ENCODE measurements at places on chromosomes 4 and X.

- no peak for DNase-seq
Observed at GRCh38 chr4:23860919-23861318, 28.9 kb downstream of the PPARGC1A start.

GRCh38 chr4:8542776-8543525, 37.2 kb upstream of the GPR78 start:
- DNase-seq = no peak

- no peak for DNase-seq
Observed at GRCh38 chrX:154715825-154716224, 35.1 kb downstream of the GAB3 start.

DNA sequence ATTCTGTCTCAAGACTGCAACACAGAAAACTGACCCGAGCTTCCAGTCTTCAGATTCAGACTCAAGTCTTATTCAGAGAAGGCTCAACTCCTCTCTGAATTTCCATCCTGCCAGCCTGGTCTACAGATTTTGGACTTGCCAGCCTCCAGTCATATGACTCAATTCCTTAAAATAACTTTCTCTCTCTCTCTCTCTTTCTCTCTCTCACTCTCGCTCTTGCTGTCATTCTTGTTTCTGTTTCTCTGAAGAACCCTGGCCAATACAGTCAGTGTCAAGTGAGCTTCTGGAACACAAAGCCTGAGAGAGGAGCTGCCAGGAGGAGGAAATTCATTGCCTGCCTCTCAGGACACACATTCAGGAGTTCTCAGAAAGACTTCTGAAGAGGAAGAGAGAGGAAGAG, 154.9 kb downstream of the PARM1 start:
- no peak for DNase-seq

GRCh38 chr4:84915396-84915780, 51.1 kb downstream of the WDFY3 start:
- DNase-seq = peak; percentile 19
